ENCODE measurements at places on chromosomes 5 and 9.

DNA sequence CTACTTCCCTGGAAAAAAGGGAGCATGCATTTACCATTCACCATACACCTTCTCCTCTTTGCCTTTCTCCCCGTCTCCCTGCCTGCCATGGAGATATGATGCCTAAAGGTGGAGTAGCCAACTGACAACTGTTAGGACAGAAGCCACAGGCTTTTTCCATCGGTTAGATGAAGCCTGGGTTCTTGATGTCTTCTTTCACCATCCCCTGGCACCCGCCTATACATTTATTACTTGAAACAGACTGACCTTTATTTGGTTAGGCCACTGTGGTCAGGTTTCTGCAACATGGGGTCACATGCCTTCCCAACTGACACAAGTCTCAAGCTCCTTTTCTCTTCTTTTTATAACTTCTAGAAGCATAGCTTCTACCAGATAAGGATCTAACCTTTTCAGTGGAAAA, 7.1 kb downstream of the LCP2 start:
- DNase-seq: no peak

DNA sequence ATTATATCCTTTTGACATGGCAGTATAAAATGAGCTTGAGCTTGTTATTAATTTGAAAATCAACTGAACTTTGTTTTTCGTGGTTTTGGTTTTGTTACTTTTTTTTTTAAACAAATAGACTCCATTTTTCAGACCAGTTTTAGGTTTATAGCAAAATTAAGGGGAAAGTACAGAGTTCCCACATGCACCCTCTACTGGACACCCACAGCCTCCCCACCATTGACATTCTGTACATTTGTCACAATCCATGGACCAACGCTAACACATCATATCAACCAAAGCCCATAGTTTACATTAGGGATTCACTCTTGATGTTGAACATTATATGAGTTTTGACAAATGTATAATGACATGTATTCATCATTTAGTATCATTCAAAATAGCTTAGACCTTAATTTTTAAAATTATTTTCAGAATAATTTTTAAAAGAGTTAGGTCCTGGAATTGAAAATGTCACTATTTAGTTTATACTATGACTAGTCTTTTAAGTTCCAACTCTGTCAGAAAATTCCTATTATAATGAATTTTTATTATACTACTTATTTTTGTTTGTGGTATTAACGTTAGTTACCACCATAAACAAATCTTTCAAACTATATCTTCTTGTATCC, 35.3 kb upstream of the JMY start:
- peak; percentile 36 for DNase-seq

DNA sequence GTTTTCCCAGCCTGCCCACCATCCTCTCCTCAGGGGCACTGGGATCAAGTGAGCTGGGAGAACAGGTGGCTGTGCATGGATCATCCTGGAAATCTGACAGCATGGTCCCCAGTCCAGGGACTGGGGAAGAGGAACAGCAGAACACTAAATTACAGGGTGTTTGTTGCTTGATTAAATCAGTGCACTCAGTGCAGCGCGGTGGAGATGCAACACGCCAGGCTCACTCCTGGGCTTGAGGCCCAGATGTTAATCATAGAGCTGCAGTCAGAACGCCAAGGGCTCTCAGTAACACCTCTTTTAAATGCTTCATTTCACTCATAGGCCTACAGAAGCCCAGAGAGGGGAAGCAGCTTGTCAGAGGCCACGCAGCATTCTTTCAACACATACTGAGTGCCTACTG, 14.2 kb upstream of the LARP1 start:
- DNase-seq: peak; percentile 39

DNA sequence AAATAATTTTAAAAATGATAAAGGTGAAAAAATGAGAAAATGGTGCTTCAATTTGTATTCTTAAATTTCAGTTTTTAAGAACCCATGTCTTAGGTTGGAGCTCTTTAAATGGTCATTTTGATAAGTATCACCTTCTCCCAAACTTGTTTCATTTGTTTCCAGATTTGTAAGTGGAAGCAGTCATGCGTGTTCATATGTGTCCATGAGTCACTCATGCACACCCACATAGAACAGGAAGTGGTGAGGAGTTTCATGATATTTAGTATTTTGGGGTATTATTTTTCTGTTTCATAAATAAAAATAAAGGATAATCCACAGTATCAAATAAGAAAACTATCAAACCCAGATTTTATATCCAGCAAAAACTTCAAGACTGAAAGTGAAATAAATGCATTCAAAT, 570.4 kb upstream of the ST8SIA4 start:
- DNase-seq: no peak

GRCh38 chr9:127897193-127897692, 2.2 kb downstream of the ST6GALNAC6 start:
- DNase-seq: peak; percentile 91
